ENCODE measurements at places on chromosomes 7 and 10.

DNA sequence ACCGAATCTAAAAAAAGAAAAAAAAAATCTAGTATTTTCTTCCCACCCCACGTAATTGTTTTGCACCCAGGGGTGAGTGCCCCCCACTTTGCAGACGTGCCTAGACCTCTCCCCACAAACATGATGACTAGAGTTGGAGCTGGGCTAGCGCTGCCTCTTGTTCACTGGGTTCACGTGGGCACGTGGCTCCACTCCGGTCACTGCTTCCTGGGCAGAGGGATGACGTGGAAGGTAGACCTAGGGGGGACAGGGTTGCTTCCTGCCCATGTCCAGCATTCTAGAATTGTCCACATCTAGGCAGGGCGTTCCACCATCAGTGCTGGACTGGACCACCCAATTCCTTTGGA, 861 bp upstream of the LIMK1 start:
- peak; percentile 35 for DNase-seq

DNA sequence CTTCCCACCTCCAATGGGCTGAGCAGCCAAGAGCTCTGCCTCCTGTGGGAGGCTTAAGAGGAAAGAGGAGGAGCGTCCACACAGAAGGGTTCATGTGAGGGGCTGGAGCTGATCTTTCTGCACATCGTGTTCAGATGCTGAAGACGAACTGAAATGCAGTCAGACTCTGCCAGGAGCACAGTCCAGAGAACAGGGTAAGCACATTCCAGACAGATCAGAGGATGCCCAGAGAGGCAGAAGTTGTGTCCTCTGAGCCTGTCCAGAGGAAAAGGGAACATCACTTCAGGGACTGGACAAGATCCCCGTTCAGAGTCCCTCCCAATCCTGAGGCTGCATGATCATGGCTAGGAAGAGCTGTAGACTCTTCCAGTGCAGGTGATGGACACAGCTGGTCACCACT, 72.9 kb downstream of the ITIH5 start:
- no peak for DNase-seq

DNA sequence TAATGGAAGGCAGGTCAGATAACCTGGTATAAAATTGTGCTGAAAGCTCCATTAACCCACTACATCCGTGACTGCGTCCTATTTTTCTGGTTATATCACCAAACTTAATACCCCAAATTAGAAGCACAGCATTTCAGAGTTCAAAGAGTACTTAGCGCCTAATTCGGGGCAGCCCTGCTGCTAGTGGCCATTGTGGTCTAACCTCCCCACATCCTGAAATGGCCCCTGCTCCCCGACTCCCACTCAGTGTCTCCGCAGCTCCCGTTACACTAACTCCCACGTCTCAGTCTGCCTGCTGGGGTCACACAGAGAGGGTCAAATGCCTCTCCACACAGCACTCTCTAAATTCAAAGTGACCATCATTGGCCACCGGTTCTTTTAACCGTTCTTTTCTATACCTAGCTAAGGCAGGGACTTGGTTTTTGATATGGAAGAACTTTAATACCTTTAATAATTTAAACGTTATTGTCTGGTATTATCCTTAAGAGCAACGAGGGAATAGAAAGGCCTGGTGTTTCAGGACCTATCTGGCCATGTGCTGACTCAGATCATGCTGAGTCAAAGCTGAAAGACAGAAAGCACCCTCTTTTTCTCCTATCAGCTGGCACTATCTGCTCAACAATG, 117.1 kb downstream of the KMT2E start:
- DNase-seq, result no peak

DNA sequence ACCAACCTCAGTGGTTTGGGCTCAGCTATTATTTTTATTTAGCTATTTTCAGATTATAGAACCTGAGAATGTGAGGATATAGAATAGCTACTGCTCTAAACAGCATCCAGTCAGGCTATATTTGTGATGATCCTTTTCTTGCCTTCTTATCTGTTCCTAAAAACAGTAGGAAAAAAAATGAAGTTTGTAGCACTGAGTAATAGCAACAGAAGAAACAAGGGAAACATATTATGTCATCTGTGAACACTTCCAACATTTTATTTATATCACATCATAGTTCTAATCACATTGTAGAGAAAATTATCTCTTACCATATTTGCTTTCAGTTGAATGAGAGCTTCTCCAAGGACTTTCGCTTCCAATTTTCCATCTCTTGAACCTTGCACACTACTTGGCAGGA, 229.6 kb upstream of the PTPRZ1 start:
- DNase-seq, result no peak

GRCh38 chr10:73410897-73411296, 3.0 kb downstream of the ANXA7 start:
- no peak for DNase-seq

- DNase-seq, result no peak
Observed at GRCh38 chr10:124849111-124849773, 47.6 kb downstream of the ABRAXAS2 start.
